ENCODE measurements at places on chromosomes 2 and 18.

DNA sequence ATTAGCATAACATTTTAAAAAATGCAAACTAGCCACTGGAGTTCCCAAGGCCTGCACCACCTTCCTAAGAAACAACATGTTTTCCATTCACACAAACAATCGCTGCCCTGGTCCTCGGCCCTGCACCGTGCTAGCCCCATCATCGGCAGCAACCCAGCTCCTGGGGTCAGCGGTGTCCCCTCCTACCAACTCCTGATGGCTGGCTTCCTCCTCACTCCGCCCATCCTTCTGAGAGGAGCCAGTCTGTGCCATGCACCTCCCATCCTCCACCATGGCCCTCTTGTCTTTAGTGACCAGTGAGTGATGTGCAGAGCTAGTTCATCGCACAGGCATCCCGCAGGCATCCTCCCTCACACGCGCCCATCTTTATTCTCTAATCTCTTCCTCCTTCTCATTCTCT is 81.9 kb downstream of the LONRF2 start:
- DNase-seq = no peak

- DNase-seq = no peak
These were observed 520.1 kb downstream of the ARHGAP15 start for GRCh38 chr2:143649226-143649740.

DNA sequence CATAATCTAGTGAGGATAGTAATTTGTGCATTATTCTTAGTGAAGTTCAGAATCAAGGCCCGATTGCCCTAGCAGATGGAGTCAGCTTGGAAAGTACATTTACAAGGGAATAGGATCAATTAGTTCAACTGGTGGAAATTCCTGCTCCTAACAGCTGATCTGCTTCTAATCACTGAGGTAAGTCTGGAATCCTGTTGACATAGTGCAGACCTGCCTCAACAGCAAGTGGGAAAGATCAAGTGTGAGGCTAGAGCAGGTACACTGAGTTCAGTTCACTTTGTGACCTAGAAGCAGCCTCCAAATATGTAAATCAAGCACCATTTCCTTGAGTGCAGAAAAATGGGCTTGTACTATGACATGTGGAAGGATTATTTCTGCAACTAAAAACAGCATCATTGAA is 111.2 kb upstream of the NOSTRIN start:
- DNase-seq = no peak

DNA sequence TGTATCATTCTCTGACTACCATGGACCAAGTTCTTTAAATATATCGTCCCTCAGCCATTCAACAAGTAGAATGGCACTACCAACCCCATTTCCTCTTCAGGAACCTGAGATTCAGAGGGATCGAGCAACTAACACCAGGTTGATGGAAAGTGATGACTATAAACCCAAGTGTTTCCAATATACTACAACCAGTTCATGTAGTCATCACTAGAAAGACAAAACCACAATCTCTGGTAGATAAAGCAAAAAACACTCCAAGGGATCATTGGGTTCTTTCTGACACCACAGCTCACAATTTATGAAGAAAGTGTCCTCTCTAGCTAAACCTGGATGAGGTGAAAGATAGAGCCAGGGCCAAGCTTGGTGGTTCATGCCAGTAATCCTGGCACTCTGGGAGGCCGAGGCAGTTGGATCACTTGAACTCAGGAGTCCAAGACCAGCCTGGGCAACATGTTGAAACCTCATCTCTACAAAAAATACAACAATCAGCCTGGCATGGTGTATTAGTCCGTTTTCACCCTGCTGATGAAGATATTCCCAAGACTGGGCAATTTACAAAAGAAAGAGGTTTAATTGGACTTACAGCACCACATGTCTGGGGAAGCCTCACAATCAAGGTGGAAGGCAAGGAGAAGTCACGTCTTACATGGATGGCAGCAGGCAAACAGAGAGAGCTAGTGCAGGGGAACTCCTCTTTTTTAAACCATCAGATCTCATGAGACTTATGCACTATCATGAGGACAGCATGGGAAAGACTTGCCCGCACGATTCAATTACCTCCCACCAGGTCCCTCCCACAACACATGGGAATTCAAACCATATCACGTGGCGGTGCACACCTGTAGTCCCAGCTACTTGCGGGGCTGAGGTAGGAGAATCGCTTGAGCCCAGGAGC is 2.2 kb downstream of the CD226 start:
- DNase-seq = no peak

GRCh38 chr2:84735389-84735788 is 145.5 kb downstream of the TRABD2A start:
- no peak for DNase-seq

DNA sequence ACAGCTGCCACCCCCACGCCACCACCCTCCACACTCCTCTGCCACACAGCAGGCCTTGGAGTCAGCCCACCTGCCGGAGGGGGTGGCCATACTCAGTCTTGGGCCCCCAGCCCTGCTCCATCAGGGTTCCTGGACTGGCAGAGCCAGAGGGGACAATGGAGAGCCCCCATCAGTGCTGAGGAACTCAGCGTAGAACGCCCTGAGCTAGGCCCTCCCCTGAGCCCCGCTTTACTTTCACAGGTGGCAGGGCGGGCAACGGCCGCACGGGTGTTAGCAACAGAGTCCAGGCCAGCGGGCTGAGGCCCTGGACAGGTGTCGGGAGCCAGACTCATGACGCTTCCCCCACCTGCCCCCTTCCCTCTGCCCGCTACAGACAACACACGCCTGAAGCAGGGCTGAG is 47.1 kb downstream of the FOSL2 start:
- DNase-seq = no peak

- no peak for DNase-seq
These were observed 207.2 kb downstream of the NAPG start for GRCh38 chr18:10732990-10733389.

DNA sequence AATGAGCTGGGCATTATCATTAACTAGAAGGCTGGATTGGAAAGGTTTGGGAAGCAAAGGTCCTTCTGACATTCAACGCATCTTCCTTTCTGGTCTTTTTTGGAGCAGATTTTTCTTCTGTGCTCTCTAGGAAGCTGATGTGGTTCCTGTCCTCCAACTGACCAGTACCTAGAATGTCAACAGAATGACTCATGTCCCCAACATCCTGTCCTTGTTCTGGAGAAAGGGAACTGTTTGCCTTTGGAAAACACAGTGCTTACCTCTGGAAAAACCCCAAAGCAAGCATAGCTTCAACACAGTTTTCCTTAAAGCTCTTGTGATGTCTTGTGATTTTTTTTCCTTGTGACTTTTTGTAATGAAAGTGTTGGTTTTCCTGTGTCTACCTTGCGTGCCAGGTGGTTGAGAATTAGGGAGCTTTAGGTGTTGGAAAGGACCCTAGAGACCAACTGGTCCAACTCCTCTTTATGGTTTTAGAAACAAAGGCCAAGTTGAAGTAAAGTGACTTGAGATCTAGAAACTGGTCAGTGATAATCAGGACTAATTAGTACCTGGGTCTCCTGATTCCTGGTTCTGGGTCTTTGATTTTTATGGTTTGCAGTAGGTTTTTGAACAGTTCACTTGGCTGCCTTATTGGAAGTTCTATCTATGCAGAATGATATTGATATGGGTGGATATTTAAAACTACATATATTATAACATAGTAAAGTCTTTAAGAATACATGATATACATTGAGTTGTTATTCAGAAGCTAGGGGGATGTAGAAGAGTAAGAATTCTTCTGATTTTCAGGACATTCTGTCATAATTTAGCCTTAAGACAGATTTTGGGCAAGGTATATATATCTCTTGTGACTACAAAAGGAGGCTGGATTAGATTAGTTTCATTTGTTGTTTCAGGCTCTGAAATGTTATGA is 70.5 kb downstream of the FMNL2 start:
- DNase-seq = no peak

- no peak for DNase-seq
These were observed 6.1 kb downstream of the TGIF1 start for GRCh38 chr18:3455907-3456685.

DNA sequence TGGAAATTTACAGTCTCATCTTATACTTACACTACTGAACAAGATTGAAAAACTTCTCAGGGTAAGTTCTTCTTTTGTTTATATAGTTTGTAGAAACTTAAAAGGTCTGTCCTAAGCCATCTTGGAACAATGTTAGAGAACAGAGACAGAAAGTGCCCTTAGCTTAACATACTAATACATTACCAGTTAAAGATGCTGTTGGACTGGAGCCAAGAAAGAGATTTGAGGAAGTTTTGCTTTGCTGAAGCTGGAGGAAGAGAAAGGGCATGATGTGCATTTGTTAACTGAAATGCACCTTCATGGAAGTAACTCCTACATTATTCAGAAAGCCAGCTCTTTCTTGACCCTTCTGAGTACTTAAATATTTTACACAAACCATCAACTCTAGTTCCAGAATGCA is 66.5 kb upstream of the TNFRSF11A start:
- peak; percentile 52 for DNase-seq

DNA sequence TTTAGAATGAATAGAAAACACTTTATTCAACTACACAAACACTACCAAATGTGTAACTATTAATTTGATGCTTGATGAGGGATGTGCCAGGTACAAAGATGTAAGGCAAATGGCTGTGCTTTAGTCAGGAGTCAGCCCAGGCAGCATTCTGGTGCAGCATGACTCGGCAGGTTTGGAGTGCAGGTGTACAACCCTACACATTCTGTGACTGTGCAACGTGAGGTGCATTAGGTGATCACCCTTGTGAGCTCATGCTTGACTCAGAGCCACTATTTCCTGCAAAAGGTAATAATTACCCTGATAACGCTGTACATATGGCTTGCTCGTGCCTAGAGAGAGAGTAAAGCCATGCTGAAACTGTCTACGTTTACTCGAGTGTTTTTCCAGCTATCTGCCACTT is 288.7 kb upstream of the DSEL start:
- no peak for DNase-seq

DNA sequence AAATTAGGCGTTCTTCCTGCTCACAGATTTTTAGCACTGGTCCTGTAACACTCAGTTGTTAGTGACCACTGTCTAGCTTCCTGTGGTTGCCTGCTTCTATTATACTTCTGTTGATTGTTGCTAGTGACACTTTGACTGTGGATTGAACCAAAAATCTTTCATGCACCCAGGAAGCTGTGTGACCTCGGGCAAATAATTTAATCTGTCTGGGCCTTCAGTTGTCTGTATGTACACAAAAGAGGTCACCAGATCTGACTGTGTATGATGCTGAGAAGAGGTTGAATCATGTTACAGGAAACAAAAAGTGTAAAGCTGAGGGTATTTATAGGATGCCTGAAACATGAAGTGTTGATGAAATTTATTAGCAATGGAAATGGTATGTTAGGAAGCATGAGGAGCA is 12.7 kb downstream of the ICOS start:
- no peak for DNase-seq

DNA sequence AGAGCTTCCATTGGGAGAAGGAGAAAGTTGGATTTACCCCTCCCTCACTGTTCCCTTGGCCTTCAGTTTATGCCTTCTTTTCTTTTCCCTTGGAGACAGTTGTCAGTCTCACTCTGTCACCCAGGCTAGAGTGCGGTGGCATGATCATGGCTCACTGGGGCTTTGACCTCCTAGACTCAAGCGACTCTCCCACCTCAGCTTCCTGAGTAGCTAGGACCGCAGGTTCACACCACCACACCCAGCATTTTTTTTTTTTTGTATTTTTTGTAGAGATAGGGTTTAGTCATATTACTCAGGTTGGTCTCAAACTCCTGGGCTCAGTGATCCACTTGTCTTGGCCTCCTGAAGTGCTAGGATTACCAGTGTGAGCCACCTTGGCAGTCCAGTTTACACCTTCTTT is 49.9 kb downstream of the SLC9A4 start:
- DNase-seq = no peak

- peak; percentile 63 for DNase-seq
These were observed at the start of gene ANKRD53 for GRCh38 chr2:70978341-70979179. ANKRD53 (plus strand) TSS chr2:70978630; CDS start chr2:70978646, 16 bp downstream.

DNA sequence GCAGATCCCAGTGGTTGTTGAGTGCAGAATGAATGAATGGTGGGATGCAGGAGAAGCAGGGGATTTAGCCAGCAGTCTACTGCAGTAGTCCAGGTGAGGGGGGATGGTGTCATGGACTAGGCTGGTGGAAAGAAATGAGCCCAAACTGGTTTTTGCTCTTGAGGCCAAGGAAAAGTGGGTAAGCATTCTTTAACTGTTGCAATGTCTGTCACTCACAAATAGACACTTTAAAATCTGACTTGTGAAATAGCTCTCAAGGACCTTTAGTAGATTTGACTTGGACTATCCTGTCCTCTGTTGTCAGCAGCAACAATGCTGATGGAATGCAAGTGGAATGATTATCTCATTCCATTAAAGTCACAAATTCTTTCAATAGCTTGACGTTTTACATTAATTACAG is 37.5 kb upstream of the STK17B start:
- no peak for DNase-seq

DNA sequence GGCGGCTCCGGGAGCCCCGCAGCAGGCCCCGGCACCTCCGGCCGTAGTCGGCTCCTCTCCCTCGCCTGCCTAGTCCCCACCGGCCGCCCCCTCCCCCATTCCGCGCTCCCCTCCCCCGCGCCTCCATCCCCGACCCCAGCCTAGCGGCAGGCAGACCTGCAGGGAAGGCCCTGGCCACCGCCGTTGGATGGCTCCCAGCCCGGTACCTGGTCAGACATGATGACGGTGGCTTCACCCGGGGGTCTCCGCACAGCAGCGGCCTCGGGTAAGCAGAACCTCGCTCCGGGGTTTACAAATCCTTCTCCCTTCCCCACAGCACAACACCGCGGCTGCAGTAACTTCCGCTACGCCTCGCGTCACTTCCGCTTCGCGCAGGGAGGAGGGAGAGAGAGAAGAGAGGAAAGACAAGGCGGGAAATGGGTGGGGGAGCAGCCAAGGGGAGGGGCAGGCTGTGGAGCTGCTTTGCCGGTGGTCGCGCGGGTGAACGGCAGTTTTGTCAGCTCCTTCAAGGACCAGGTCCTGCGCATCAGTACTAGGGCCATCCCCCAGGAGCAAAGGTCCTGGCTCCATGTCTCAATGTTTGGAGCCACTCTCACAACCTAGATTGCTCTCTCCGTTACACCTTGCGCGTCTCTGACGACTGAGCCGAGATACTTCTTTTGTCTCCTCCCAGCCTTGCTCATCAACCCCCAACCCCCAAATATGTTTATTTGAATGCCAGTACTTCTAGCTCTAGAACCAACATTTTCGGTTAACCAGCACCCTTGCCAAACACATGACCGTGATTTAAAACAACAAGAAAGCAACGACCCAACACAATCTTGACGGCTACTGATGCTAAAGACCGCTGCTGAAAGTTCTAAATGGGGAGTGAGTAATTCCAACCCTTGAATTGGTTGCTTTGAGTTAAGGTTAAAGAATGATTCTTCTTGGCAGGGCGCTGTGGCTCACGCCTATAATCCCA is at the start of gene SUMO1:
Gene SUMO1 (minus strand): TSS at position 364 of the 964 bp plus-strand sequence. CDS start 146 bp downstream, at position 218.
- peak; percentile 96 for DNase-seq

- no peak for DNase-seq
These were observed 1.5 kb downstream of the GALNT1 start for GRCh38 chr18:35582899-35583558.

GRCh38 chr18:46160050-46160798 is 56.0 kb downstream of the HAUS1 start:
- DNase-seq = no peak

GRCh38 chr18:60654298-60654697 is 281.7 kb upstream of the MC4R start:
- DNase-seq = no peak

GRCh38 chr18:68417826-68418225 is 297.1 kb downstream of the TMX3 start:
- no peak for DNase-seq

GRCh38 chr2:221235941-221236340 is 336.2 kb downstream of the EPHA4 start:
- no peak for DNase-seq

GRCh38 chr2:233418761-233419546 is 64.7 kb downstream of the DGKD start:
- DNase-seq = no peak

All from hematopoietic multipotent progenitor cell treated with erythropoietin and hydrocortisone succinate and interleukin-3 and kit ligand, for 6 days (in vitro differentiated cells).